Urinary bladder (tissue), 4 donors: ENCODE measurements at places on chromosomes 3 and 15. TPM values are rescaled to one million over a fixed set of nuclear protein-coding genes. Genes with fewer than 3 reads are reported as not detected.

- DNase-seq = no peak
Measured at GRCh38 chr3:123282461-123282860, 80.7 kb downstream of the SEC22A start.

DNA sequence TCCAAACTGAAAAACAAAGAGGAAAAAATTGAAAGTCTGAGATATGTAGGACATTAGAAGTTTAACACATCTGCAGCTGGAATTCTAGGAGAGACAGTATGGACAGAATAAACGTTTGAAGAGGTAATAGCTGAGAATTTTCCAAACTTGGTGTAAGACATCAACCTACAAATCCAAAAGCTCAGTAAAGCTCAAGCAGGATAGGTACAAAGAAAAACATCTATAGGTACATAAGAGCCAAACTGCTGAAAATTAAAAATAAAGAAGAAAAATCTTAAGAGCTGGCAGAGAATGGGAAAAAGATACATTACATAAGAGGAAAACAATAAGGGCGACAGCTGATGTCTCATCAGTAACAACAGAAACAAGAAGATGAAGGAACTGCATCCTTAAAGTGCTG, 22.8 kb upstream of the C3orf22 start:
- no peak for DNase-seq

- DNase-seq = no peak
Measured at GRCh38 chr3:58388550-58389091, 45.0 kb downstream of the PDHB start.

- DNase-seq = no peak
Measured at GRCh38 chr3:44968447-44968858, 7.5 kb downstream of the ZDHHC3 start.

DNA sequence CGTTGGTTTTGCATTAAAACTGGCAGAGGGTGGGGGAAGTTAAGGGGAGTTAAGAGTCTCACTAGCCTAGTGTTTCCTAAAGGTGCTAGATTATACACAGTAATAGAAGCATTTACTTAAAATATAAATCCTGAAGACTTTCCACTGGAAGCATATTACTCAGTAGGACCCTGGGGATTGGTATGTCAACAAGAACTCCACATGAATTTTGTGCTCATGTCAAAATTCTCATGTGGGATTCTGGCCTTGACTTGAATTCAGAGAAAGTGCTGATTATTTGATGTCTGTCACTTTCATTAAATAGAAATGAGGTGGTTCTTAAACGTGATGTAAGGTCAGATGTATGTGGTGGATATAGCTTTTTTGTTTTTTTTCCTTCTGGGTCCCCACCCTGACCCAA, 997.2 kb downstream of the TUSC7 start:
- no peak for DNase-seq

Gene ZNF620
- 2.1 TPM for polyA plus RNA-seq
